Breast epithelium (tissue), 4 donors: ENCODE measurements at places on chromosomes 12 and 14.

GRCh38 chr12:50689437-50689836 is 74.5 kb upstream of the ATF1 start:
- no peak for DNase-seq
- H3K4me3 ChIP-seq: no peak overlapping the region
- no peak overlapping the region for H3K27ac ChIP-seq
- no peaks in the 10 kb centered on the region for H3K4me1 ChIP-seq

GRCh38 chr12:124369055-124369826 is 74.3 kb downstream of the RFLNA start:
- H3K4me3 ChIP-seq: peak overlapping the region; percentile 21
- H3K27me3 ChIP-seq: no peaks in the 10 kb centered on the region
- peaks cover 16% of the 10 kb centered on the region for H3K4me1 ChIP-seq
- peak overlapping the region; percentile 95 for H3K27ac ChIP-seq

GRCh38 chr14:75543786-75544185 is 21.5 kb downstream of the BATF start:
- H3K4me1 ChIP-seq: no peaks in the 10 kb centered on the region
- no peaks in the 10 kb centered on the region for H3K27me3 ChIP-seq
- no peaks in the 10 kb centered on the region for H3K36me3 ChIP-seq
- H3K27ac ChIP-seq: no peak overlapping the region
- H3K4me3 ChIP-seq: no peak overlapping the region

DNA sequence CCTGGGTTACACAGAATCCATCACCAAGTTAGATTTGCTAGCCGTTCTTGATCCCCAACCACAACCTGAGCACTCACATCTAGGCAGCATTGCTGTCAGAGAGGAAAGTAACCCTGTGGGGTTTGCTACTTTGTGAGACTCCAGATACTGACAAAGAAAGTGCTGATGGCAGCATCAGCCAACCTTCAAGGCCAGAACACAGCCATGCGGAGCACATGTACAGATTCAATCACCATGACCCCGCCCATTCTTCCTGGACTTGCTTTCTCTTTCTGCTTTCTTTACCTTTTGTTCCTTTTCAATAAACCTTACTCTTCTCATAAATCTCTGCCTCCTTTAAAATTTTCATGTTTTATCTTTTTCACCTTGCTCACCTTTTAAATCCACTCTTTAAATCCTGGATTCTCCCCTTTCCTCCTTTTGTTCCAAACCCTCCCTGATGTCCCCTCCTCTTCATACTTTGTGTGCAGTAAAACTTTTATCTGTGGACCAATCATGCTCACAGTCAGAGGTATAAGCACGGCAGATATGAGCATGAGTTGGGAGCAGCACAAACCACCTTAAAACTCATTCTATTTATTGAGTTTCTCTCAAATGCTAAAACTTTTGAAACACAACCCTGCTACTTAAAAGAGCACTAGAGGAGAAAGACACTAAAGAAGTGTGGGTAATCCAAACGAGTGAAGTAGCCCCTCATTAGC is 21.9 kb upstream of the CERS5 start:
- H3K4me1 ChIP-seq: peaks cover 6% of the 10 kb centered on the region
- no peak for DNase-seq
- H3K4me3 ChIP-seq: no peak overlapping the region
- no peaks in the 10 kb centered on the region for H3K27me3 ChIP-seq
- H3K27ac ChIP-seq: peak overlapping the region; percentile 91
- no peaks in the 10 kb centered on the region for H3K36me3 ChIP-seq
